ENCODE measurements at places on chromosomes 5 and 9.

DNA sequence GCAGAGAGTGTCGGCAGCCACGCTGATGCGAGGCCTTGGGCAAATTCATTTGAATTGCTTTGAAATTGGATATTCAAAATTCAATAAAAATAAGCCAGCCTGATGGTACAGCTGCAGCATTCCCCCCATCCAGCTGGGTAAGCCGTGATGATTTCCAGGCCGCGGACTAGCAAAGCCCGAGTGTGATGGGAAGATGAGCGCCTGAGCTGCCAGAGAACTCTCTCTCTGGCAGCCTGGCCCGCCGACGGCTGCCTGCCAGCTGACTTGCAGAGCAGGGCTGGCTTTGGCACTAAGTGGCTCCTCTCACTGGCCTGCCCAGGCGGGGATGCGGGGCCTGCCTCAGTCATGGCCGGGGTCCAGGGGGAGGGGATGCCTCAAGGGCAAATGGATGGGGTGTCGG, 268.3 kb upstream of the WWC1 start:
- H3K4me1 ChIP-seq: peaks cover 11% of the 10 kb centered on the region
- H3K27me3 ChIP-seq: no peaks in the 10 kb centered on the region
- no peaks in the 10 kb centered on the region for H3K36me3 ChIP-seq

- H3K4me1 ChIP-seq: no peaks in the 10 kb centered on the region
- H3K27me3 ChIP-seq: no peaks in the 10 kb centered on the region
- no peak overlapping the region for H3K27ac ChIP-seq
- no peaks in the 10 kb centered on the region for H3K36me3 ChIP-seq
Observed at GRCh38 chr5:57725658-57726504, 243.3 kb upstream of the ACTBL2 start.

- H3K27ac ChIP-seq: no peak overlapping the region
- H3K4me1 ChIP-seq: no peaks in the 10 kb centered on the region
- no peak for DNase-seq
- peaks cover 22% of the 10 kb centered on the region for H3K27me3 ChIP-seq
- H3K36me3 ChIP-seq: no peaks in the 10 kb centered on the region
Observed at GRCh38 chr5:178069909-178070308, 43.4 kb upstream of the N4BP3 start.

DNA sequence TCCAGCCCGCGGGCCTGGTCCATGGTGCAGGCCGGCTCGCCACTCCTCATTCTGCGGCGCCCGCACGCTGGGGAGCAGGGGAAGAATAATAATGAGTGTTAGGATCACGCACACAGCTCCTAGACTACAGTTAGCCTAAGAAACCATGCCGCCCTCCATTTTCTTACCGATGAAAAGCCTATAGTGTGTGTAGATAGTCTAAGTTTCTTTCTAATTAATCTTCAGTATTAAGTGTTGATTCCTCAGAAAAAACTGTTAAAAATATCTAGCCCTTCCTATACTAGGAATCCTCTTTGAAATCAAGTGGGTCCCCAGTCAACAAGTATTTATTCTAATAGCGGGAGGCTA, 9.3 kb downstream of the ZBED3 start:
- H3K4me1 ChIP-seq: peaks cover 18% of the 10 kb centered on the region
- no peak for DNase-seq
- peak overlapping the region; percentile 80 for H3K27ac ChIP-seq
- no peaks in the 10 kb centered on the region for H3K27me3 ChIP-seq

GRCh38 chr5:10289353-10289752, 18.3 kb downstream of the CMBL start:
- H3K4me1 ChIP-seq: no peaks in the 10 kb centered on the region
- no peak for DNase-seq
- no peak overlapping the region for H3K27ac ChIP-seq
- H3K4me3 ChIP-seq: no peak overlapping the region
- peaks cover 17% of the 10 kb centered on the region for H3K36me3 ChIP-seq

DNA sequence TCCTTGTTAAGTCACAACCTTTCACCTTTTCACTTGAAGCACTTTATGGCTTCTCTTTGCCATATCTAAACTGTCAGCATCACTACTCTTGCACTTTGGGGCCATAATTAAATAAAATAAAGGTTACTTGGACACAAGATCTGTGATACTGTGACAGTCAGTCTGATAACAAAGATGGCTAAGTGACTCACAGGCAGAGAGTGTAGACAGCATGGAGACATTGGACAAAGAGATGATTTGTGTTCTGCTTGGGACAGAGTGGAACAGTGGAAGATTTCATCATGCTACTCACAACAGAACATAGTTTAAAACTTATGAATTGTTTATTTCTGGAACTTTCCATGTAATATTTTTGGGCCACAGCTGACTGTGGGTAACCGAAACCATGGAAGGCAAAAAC, 81.7 kb upstream of the SMC5 start:
- no peak overlapping the region for H3K4me3 ChIP-seq
- DNase-seq: no peak
- H3K27ac ChIP-seq: peak overlapping the region; percentile 44
- peaks cover 9% of the 10 kb centered on the region for H3K4me1 ChIP-seq

- no peaks in the 10 kb centered on the region for H3K4me1 ChIP-seq
- no peak overlapping the region for H3K4me3 ChIP-seq
- DNase-seq: no peak
- H3K27ac ChIP-seq: no peak overlapping the region
- no peaks in the 10 kb centered on the region for H3K27me3 ChIP-seq
Observed at GRCh38 chr9:121910491-121911040, 182.5 kb downstream of the TTLL11 start.

- DNase-seq: no peak
- H3K4me3 ChIP-seq: no peak overlapping the region
- H3K27ac ChIP-seq: no peak overlapping the region
- no peaks in the 10 kb centered on the region for H3K27me3 ChIP-seq
- no peaks in the 10 kb centered on the region for H3K36me3 ChIP-seq
Observed at GRCh38 chr9:91416096-91416712, 7.4 kb downstream of the NFIL3 start.

Data from esophagus muscularis mucosa (tissue), 4 donors.